ENCODE measurements at places on chromosomes 5 and 9.
A peak's percentile ranks its signal among the peaks of the same experiment; 100 is the strongest.

GRCh38 chr5:37886242-37886905 lies 46.5 kb upstream of the GDNF start:
- DNase-seq = peak; percentile 26

- peak; percentile 33 for DNase-seq
Measured at GRCh38 chr5:32083981-32084430, 90.1 kb downstream of the GOLPH3 start.

GRCh38 chr9:134385915-134386314 lies 59.7 kb downstream of the RXRA start:
- DNase-seq = no peak

DNA sequence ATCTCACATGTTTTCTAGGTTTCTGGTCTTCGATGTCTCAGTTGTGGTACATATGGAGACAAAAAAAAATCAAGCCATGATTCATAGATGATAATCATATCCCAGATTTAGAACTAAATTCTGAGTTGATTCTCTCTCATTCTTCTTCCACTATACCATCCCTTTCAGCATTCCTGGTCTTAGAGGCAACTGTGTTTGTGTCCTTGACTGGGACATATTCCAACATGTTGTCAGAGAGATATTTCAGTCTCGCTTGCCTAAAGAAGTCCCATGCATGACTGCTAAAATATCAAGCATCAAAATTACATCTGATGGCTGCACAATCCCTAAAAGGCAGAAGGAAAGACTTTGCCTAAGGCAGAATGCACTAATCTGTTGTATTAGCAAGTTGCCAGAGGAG lies 236.6 kb downstream of the PSAT1 start:
- no peak for DNase-seq

- DNase-seq = no peak
Measured at GRCh38 chr9:92722386-92723298, 42.0 kb downstream of the BICD2 start.

- DNase-seq = no peak
Measured at GRCh38 chr5:58318468-58318867, 141.4 kb downstream of the PLK2 start.

DNA sequence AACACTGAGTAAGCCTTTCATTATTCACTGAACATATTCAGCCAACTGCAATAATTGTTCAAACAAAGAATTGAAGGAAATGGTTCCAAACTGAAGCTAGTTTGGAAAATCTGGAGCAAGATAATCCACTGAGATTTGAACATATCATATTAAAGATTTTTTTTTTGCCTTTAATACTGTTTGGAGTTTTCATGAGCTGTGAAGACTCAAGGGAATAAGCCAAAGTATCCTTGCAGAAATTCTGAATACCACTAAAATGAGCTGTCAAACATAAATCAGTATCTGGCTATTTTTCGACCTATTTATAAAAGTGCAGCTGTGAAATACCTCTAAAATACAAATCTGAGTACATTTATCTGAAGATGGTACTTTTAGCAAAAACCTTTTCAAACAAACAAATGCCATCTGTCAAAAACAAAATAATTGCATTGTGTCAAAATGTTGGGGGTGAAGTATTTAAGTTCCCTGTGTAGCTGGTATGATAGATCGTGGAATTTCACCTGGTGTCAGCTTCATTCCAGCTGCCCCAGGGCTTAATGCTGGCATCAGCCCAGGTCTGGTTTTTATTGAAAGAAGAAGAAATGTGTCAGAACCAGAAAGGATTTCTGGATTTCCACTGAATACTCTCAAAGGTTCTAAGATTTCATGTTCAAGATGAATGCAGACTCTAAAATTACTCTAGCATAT lies 149.0 kb upstream of the GRAMD2B start:
- DNase-seq = no peak

DNA sequence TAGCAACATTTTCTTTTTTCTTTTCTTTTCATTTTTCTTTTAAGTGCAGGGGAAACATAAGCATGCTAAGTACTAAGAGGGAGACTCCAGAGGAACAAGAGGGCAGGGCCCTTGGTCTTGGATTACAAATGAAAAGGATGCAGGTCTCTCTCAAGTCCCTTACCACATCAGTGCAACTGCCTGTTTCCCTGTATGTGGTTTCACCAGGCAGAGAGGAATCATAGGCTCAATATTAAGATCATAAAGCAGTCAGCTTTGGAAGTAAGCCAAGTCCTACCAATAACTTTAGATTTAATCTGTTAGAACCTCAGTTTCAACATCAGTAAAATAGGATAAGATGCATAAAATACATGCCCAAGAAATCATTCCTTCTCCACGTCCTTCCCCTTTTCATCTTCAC lies 422.7 kb upstream of the PAPPA start:
- DNase-seq = no peak

GRCh38 chr5:179486596-179487051 lies 63.7 kb upstream of the RUFY1 start:
- peak; percentile 44 for DNase-seq

GRCh38 chr9:38651400-38652042 lies 31.1 kb upstream of the ANKRD18A start:
- no peak for DNase-seq

DNA sequence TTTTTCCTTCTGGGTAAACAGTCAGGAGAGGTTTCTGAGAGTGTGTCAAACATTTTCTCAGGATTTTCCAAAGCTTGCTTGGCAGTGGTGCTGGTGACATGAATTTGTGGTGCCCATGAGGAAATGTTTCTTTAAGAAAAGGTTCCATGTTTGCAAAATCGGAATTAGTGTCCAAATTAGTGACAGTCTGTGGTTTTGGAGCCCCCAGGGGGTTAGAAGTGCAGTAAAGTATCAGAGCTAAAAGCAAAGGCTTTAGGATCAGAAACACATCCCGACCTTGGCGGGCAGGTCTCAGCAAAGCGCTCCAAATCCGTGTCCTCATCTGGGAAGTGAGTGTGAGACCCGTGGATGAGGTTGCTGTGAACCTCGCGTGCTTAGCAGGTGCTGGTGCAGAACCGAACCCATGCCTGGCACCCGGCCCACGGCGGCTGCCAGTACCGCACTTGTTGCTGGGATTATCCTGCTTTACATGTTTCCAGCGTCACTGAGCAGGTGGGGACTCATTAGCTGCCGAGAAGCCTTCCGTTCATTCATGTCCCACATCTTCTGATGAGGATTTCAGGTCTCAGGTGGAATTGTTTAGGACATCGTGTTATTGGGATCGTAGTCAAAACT lies 70.8 kb upstream of the COL5A1 start:
- DNase-seq = no peak

DNA sequence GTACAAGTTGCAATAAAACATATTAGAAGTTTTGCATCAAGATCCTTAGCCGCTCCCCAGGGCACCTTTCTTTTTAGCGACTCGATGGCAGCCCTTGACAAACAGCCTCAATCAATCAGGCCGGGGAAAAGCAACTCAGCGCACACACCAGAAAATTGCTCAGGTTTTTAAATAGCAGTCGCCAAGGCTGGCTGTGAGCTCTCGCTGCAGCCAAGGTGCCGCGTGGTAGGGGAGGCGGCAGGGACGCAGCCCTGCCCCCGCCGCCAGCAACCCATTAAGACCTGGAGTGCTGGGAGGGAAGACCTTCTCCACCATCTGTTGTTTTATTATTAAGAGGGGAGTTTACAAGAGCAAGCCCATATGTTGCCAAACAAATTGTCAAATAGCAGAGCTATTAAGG lies 22.6 kb downstream of the ASS1 start:
- DNase-seq = peak; percentile 84

DNA sequence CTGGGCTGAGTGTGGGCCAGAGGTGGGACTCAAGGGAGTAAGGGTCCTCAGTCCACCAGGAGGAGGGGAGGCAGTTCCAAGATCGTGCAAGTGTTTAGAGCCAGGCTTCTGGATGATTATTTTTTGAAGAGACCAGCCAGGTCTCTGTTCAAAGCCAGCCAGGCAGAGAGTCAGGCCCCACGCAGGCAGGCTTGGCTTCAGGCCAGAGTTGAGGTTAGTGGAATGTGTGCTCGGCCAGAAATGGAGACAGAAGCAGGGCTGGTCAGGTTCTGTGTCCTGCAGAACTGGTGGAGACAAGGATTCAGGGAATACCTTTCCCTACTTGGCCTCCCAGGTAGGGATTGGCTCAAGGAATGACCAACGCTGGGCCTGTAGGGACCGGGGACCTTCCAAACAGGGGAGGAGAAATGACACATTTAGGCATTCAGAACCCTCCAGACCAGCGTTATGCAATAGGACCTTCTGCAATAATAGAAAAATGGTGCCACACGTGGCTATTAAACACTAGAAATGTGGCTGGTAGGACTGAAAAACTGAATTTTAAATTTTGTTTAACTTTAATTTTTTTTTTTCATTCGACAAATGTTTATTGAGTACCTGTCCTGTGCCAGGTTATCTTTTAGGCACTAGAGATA lies 106.2 kb downstream of the CMYA5 start:
- peak; percentile 72 for DNase-seq

- DNase-seq = no peak
Measured at GRCh38 chr5:371811-372555, 50.5 kb downstream of the AHRR start.

DNA sequence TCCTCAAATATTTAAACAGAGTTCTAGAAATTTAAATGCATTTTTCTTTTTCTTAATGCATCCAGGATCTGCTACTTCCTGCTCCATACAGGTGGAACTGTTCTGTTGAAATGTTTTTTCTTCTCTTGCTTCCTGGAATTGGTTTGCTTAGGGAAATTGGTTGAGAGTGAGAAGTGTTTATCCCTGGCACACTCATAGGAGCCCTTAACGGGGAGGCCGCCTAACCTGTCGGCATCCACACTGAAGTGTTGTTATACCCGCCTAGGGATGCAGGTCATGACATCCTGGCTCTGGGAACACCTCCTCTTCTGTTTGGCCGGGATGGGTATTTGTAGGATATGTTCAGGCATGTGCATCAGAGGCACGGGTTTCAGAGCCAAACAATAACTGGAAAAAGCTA lies 239.7 kb downstream of the GADD45G start:
- no peak for DNase-seq

DNA sequence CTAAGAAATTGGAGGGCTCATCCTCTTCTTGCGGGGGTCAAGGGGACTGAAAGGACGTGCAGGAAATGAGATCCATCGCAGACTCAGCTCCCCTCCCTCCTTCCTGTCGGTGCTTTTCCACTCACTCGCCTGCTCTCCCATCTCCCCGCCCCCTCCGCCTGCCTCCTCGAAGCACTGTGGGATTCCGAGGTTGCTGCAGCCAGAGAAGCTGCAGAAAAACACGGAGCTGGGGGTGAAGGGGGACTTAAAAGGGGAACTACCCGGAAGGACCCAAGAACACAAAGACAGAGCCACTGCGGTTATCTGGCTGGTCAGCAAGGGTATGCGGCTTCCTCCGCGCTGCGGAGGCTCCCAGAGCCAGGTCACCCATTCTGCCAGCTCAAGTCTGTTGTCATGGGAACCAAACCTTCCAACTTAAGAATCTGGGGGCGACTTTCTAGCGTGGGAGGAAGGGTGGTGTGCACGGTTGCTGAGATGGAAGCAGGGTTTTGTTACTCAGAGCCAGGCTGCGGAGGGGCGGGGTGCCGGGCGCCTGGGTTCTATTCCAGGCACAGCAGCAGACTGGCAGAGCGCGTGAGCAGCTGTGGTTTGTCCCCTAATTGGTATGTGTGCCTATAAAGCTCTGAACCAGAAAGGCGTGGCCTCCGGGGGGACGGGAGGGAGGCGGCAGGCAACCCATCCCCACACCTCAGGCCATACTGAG lies 24.9 kb downstream of the PCDHGC5 start:
- DNase-seq = peak; percentile 94

GRCh38 chr5:163846512-163846911 lies 341.1 kb downstream of the MAT2B start:
- DNase-seq = no peak

DNA sequence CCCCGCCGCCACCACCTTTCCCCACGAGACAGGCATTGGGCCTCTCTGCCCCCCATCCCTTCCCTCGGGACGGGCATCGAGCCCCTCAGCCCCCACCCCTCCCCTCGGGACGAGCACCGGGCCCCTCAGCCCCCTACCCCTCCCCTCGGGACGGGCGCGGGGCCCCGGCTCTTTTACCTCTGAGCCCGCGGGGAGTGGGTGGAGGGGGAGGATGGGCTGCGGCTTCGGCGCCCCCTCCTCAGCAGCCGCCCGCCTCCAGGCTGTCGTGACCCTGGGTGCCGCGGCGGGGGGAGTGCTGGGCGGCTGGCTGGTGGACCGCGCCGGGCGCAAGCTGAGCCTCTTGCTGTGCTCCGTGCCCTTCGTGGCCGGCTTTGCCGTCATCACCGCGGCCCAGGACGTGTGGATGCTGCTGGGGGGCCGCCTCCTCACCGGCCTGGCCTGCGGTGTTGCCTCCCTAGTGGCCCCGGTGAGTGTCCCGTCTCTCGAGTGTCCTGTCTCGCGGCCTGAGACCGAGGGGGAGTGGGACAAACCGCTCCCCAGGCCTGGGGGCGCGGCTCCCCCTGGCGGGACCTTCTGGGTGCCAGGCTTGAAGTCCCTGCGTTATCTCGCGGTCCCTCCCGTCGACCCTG lies 791 bp downstream of the SLC2A8 start:
- DNase-seq = no peak

DNA sequence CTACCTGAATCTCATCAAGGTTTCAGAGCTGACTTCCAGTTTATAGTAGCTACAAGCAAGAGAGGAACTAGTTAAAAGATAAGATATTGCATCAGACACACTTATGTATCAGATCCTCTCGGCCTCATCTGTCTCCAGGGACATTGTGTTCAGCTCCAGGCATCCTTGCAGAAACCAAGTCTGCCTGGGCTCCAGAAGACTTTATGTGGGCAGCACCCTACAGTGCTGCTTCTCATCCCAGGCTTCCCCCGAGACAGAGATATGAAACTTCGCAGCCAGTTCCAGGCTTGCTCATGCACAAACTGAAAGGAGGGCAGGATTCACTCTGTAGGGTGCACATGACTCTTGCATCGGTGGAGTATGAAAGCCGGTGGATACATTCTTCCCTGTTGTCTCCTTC lies 33.9 kb upstream of the FOXB2 start:
- no peak for DNase-seq

GRCh38 chr9:93819905-93820304 lies 135.2 kb downstream of the BARX1 start:
- DNase-seq = no peak

GRCh38 chr5:175384724-175385552 lies 59.0 kb downstream of the DRD1 start:
- DNase-seq = no peak

DNA sequence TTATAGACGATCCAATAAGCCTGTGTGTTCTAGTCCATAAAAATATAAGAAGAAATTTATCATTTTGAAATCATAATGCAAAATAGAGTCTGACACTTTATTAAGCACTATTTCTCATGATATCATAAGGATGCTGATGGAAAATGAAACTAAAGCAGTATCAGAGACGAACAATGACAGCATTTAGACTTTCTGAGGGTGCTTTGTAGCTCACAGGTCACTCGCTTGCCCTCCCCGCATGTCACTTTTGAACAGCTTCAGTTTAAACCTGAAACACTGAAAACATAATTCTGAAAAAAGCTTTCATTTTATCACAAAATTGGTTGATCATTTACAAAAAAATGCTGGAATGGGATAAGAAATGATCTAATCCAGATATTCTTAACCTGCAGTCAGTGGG lies 247.1 kb downstream of the EBF1 start:
- DNase-seq = no peak

- peak; percentile 44 for DNase-seq
Measured at GRCh38 chr9:1009101-1009707, 32.7 kb downstream of the DMRT3 start.

Data from cerebellum (tissue), 4 donors.